ENCODE measurements at places on chromosomes 11 and 22. TPM values are rescaled to one million over a fixed set of nuclear protein-coding genes. Genes with fewer than 3 reads are reported as not detected.

The KCNJ4 gene
- 6.5 TPM for total RNA-seq

The SAA4 gene
- total RNA-seq = not detected

The RAPSN gene
- not detected for total RNA-seq

The CFL1 gene
- 545 TPM for total RNA-seq

The PRODH gene
- 10.1 TPM for total RNA-seq

The USH1C gene
- 0.92 TPM for total RNA-seq

The DMC1 gene
- total RNA-seq = 7.6 TPM

The RBMXL2 gene
- not detected for total RNA-seq

The EMID1 gene
- total RNA-seq = 21.5 TPM

The SLC43A1 gene
- 2.1 TPM for total RNA-seq

The PHF21B gene
- 8.8 TPM for total RNA-seq

The CARNS1 gene
- total RNA-seq = 0.23 TPM

The FOLH1 gene
- 4.6 TPM for total RNA-seq

The BCL2L13 gene
- total RNA-seq = 41.5 TPM

The GGTLC3 gene
- total RNA-seq = not detected

The LMO1 gene
- total RNA-seq = 12.9 TPM

The RASD2 gene
- total RNA-seq = 6.0 TPM

The OR6A2 gene
- 1.8 TPM for total RNA-seq

The DSCAML1 gene
- 8.1 TPM for total RNA-seq

The PSMC3 gene
- 108 TPM for total RNA-seq

The OR51E2 gene
- under 0.01 TPM for total RNA-seq

The SERHL2 gene
- total RNA-seq = 4.4 TPM

The IL17RA gene
- total RNA-seq = 7.8 TPM

The C11orf16 gene
- 0.46 TPM for total RNA-seq

The OR10A6 gene
- not detected for total RNA-seq

The C22orf42 gene
- total RNA-seq = 24.7 TPM

The IGLL5 gene
- not detected for total RNA-seq

The TOLLIP gene
- total RNA-seq = 28.4 TPM

The CCDC82 gene
- 61.1 TPM for total RNA-seq

The PNPLA3 gene
- 8.1 TPM for total RNA-seq

The SHANK2 gene
- 44.1 TPM for total RNA-seq

The ACTN3 gene
- 0.23 TPM for total RNA-seq

Measured in diencephalon (tissue), 1 donor.